Activated T-helper 9 cell treated with anti-CD3 and anti-CD28 coated beads, Interleukin-2, amount 50 U/mL, for 16 hours (primary cell): ENCODE measurements at places on chromosomes 4 and X.

GRCh38 chrX:41001327-41001726 is 83.9 kb upstream of the USP9X start:
- DNase-seq: no peak

DNA sequence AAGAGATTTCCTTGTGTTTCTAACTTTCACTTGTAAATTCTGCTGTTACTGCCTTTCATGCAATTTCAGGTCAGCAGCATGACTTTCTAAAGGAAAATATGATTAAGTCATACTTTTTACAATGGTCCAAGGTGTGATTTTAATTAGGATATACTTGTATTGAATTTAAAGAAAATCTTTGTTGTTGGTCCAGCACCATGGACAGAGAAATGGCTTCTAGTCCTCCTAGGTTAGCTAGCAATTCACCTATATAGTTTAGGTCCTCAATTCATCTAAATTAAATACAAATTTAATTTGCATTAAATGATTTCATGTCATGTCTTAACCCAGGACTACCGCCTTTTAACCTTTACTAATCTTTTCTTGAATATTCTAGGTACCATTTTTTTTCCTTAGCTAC is 304.9 kb upstream of the RPS6KA3 start:
- no peak for DNase-seq

GRCh38 chrX:56233682-56234081 is 1.5 kb downstream of the KLF8 start:
- no peak for DNase-seq

GRCh38 chr4:121885115-121885514 is 14.8 kb upstream of the BBS7 start:
- DNase-seq: no peak

- no peak for DNase-seq
These were observed 85.7 kb downstream of the ATP10D start for GRCh38 chr4:47570816-47571215.

GRCh38 chr4:86788826-86789225 is 60.4 kb downstream of the SLC10A6 start:
- no peak for DNase-seq

DNA sequence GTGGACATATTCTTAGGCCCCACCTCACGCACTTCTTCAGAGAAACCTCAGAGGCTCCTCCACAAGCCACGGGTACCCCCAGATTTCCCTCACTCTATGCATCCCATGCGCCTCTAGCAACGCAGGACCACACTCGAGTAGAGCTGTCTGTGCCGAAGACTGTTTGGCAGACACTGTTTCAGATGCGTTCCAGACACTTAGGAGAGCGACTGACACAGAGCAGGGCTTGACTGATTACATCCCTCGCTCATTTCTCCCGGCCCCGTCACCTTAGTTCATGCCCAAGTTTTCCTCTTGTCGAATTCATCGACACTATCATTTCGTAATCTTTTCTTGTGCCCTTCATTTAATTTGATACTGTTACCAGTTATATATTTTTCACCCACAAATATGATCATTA is 15.0 kb downstream of the SORBS2 start:
- DNase-seq: no peak
